Endothelial cell (in vitro differentiated cells): ENCODE measurements at places on chromosomes 6 and 20.
A peak's percentile ranks its signal among the peaks of the same experiment; 100 is the strongest.

GRCh38 chr6:97876711-97877110 lies 593.7 kb upstream of the MMS22L start:
- no peak for DNase-seq

DNA sequence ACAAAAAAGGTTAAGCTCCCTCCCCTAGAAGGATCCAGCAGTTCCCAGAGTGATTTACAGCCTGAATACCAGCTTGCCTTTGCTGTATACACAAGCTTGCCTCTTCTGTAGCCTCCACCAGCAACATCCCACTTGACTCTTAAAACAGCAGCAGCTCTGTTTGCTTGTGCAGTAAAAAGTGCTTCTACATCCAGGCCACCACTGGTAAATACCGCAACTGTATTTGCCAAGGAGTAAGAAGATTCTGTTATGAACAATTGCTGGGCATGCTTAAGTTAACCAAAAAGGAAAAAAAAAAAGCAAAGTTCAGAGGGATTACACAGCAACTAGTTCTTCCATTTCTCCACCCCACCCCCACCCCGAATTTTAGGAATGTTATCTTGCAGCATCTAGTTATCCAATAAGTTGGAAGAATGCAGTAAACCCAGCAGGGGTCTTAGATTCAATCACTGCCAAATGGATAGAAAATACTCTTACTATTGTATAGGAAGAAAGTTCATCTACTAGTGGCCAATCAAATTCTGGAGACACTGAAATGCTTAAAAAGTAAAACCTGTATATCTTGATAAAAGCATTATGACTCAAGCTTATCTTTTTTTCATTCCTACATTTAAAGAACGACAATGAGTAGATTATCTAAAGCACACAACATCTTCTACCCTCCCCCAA lies 4.8 kb downstream of the SALL4 start:
- DNase-seq = no peak

DNA sequence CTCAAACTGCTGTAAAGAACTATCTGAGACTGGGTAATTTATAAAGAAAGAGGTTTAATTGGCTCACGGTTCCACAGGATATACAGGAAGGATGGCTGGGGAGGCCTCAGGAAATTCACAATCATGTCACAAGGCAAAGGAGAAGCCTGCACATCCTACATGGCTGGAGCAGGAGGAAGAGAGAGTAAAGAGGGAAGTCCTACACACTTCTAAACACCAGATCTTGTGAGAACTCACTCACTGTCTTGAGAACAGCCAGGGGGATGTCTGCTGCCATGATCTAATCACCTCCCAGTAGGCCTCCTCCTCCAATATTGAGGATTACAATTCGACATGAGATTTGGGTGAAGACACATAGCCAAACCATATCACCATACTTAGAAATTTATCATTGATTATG lies 1307.0 kb upstream of the GJE1 start:
- no peak for DNase-seq

GRCh38 chr6:35955970-35956369 lies 35.1 kb upstream of the SRPK1 start:
- DNase-seq = no peak

DNA sequence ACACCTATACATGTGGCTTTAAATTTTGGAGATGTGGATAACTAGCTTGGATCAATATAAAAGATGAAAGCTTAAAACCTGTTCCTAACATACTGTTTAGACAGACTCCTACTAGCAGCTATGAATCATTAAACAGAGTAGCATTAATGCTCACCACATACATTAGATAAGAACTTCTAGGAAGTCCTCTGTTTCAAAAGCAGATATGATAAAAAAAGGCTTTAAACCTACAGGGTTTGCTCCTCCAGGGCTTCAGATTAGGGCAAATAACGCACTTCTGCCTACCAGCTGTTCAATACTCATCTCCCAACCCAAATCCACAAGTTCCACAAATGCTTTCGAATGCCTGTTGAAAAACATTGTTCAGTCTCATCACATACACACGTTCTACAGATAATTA lies 1.5 kb downstream of the REPS1 start:
- no peak for DNase-seq

DNA sequence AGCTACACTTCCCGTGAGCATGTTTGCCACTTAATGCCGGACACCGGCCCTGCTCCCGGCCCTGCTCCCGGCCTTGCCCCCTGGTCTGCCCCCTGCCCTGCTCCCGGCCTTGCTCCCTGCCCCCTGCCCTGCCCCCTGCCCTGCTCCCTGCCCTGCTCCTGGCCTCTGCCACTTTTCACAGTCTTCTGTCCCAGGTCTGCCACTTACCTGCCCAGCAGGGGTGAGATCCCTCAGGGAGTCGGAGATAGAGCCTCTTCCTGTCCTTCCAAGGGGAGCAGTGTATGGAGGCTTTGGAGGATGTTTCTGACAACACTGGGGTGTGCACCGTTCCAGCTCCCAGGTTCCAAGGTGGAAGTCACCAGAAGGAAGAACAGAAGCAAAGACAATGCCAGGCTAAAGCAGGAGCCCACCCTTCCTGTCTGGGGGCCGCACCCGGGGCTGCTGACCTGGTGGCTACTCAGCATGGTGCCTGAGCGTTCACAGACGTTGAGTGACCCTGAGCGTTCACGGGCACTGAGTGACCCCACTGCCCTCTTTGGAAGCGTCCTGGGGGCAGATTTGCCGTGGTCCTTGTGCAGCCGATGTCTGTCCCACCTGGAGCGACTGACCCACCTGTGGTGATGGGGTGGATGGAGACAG lies 199.8 kb downstream of the DLL1 start:
- DNase-seq = no peak

- no peak for DNase-seq
These were observed 47.3 kb downstream of the EPB41L2 start for GRCh38 chr6:131015630-131016263.

GRCh38 chr6:43972179-43972912 lies 154.9 kb downstream of the MRPL14 start:
- DNase-seq = no peak

- peak; percentile 31 for DNase-seq
These were observed 67.4 kb upstream of the HINT3 start for GRCh38 chr6:125888989-125889656.

DNA sequence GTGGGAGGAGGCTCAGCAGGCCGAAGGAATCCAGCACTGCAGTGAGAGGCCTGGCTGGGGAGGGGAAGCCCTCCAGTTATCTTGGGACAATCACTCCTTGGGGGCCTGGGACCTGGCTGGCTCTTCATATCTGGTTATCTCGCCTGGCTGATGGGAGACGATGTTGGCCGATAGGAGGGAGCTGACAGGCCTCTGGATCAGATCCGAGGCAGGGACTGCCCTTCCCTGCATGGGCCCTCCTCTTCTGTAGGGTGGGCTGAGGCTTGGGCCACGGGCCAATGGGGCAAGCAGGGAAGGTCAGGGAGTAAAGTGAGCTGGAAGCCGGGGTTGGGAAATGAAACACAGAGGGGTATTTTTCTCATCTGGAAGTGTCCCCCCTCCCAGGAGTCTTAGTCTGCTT lies 25.2 kb downstream of the MANBAL start:
- no peak for DNase-seq

GRCh38 chr20:329851-330232 lies 4.5 kb downstream of the SOX12 start:
- no peak for DNase-seq

- no peak for DNase-seq
These were observed 24.4 kb downstream of the RRAGD start for GRCh38 chr6:89387516-89388201.

- DNase-seq = no peak
These were observed 50.2 kb upstream of the SENP6 start for GRCh38 chr6:75551367-75551952.

DNA sequence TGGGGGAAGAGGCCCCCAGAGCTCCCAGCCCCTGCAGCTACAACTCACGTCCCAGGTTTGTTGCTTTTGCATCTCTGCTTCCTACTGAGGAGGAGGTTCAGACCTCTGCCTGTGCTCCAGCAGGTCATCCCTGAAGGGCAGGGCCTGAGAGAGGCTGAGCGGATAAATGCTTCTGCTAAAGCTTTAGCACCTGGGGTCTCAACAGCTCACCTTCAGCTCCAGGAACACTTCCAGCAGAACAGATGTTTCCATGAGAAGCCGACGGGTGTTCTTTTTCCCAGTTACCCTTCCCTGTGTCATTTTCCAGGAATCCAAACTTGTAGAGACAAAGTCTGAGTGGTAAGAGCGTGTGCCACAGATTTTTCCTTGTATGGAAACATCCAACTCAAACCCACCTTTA lies 208.8 kb downstream of the TBC1D7 start:
- no peak for DNase-seq

GRCh38 chr6:32840604-32841246 lies 2.2 kb upstream of the TAP2 start:
- no peak for DNase-seq

DNA sequence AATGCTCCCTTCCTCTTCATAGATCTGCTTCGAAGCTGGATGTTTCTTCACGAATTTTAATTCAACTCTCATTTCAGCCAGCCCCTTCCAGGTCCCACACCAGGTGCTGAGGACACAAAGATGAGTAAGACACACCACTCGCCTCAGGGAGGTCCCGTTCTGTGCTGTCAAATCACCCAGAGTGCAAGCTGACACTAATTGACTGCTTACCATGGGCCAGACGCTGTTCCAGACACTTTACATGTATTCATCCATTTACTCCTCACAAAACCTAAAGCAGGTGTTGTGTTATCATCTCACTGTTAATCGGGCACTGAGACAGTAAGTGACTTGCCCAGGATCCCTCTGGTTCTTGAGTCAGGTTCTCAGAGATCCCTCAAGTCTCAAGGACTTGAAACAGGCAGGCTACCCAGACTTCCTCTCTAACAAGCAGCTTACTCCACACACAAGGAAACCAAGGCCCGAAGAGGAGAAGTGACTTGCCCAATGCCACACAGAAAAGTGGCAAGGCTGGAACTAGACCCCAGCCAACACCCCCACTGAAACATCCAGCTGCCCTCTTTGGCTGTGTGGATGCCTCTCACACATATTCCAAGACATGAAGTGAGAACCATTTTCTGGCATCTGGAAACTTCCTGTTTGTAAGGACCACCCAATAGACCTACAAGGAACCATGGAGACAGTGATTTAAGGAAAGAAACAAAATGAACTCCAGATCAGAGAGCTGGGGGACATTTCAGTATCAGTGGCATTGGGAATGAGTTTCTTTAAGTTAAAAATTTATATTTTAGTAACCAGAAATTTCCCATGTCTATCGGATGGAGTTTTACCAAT lies 174.5 kb downstream of the CDC5L start:
- DNase-seq = no peak

DNA sequence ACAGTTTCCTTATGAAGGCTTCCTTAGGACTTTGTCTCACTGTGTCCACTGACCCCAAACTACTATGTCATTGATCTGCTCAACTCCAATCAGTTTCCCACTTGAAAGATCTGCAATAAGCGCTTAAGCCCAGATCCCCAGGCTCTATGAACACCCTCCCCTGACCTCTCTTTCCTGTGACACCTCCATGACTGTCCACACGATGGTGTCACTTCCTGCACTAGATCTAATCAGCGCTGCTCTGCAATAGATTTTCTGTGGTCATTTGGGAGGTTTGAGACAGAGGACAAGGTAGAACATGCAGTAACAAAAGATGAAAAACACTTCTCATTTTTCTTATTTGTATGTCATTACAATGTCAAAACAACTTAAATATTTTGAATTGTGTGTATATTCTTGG lies 304.6 kb upstream of the AGPAT4 start:
- no peak for DNase-seq

- DNase-seq = no peak
These were observed 763.2 kb upstream of the FLRT3 start for GRCh38 chr20:15100506-15101160.

- no peak for DNase-seq
These were observed 2.2 kb downstream of the AHCY start for GRCh38 chr20:34300809-34301586.

- no peak for DNase-seq
These were observed 13.4 kb upstream of the NANP start for GRCh38 chr20:25637247-25637646.

- no peak for DNase-seq
These were observed 155.5 kb downstream of the BCAS1 start for GRCh38 chr20:53914781-53915445.

DNA sequence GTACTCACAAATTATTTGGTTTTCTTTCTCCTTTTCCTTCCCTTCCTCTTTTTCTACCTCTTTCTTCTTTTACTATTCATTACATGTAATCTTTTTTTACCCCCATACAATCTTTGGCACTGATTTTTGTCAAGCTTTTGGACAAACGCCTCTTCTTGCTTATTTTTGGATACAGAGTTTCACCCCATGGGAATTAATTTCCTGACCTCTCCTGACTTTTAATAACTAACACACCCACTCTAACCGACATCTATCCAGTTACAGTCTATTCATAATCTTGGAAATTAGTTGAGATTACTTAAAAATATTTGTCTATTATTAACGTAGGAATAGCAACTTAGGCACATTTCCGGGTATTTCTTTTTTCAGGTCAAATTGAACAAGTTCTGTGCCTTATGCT lies 101.2 kb downstream of the HDGFL1 start:
- no peak for DNase-seq

GRCh38 chr6:168557512-168557911 lies 116.5 kb downstream of the SMOC2 start:
- DNase-seq = no peak

- no peak for DNase-seq
These were observed 1.2 kb downstream of the REV3L start for GRCh38 chr6:111481836-111482187.

- no peak for DNase-seq
These were observed 3.6 kb downstream of the TBC1D20 start for GRCh38 chr20:458776-459175.

DNA sequence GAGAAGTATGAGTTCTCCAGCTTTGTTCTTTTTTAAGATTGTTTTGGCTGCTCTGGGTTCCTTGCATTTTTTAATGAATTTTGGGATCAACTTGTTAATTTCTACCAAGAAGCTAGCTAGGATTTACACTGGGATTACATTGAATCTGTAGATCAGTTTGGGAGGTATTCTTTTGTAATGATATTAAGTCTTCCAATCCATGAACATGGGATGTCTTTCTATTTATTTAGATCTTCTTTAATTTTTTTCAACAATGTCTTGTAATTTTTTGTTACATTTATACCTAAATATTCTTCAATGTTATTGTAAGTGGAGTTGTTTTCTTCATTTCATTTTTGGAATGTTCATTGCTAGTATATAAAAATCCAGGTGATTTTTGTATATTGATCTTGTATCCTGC lies 12.5 kb downstream of the PRIM2 start:
- no peak for DNase-seq

GRCh38 chr6:78670802-78671201 lies 196.5 kb upstream of the IRAK1BP1 start:
- no peak for DNase-seq

GRCh38 chr20:46132705-46133120 lies 14.6 kb downstream of the CD40 start:
- peak; percentile 88 for DNase-seq
